ENCODE measurements at places on chromosomes 12 and 14. TPM values are rescaled to one million over a fixed set of nuclear protein-coding genes. Genes with fewer than 3 reads are reported as not detected.

GRCh38 chr12:84730561-84731162, 181.9 kb downstream of the SLC6A15 start:
- no peak for DNase-seq

DNA sequence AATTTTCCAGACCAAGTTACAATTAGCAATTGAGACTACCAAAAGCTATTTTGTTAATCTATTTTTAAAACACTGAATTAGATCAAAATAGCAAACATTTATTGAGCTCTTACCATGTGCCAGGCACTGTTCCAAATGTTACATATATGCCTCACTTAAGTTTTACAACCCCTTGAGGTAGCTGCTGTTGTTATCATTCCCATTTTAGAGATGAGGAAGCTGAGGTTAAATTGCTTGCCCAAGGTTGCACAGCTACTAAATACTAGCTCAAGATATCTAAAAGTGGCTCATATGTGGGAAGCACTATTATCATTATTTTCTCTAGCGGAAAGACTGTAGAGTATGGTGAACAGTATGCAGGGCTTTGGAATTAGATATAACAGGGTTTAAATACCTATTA, 19.5 kb upstream of the NAP1L1 start:
- no peak for DNase-seq

DNA sequence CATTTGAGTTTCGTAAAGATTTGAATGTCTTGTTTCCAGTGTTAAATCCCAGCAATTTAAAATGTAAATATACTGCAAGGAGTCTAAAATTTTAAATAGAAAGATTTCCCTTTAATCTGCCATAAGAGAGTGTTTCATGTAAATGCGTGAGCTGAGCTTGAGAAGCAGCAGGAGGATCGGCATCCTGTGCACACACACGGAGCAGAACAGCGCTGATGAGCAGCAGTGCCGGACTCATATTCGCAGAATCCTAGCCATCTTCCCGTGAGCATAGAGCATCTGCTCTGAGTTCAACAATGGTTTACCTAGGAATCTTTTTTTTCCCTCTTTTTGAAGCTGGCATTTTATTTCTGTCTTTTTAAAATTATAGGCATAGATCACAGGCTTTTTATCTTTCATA, 29.8 kb upstream of the AMN start:
- DNase-seq = no peak

LHX5 gene
- total RNA-seq = not detected

- no peak for DNase-seq
Observed at GRCh38 chr12:77167801-77168200, 102.4 kb upstream of the E2F7 start.

DNA sequence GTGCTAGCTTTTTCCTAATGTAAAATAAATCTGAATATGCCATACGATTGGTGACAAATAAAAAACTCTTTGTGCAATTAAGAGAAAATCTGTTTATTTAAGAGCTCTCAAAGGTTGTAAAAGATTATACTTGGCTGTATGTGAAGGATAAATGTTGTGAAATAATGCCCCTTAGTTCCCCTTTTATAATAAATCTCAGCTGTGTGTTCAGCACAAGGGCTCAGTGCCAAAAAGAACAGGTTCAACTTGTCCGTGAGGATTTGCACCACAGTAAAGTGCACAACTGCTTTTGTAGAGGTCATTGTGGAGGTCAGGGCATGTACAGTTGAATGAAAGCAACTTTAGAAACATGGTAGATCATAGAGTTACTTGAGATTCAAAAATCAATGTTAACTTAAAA, 118.6 kb downstream of the TRMT5 start:
- no peak for DNase-seq

TMEM179 gene
- total RNA-seq = 0.21 TPM

- DNase-seq = no peak
Observed at GRCh38 chr12:66065641-66066136, 64.9 kb downstream of the LLPH start.

GRCh38 chr12:70853326-70853725, 67.2 kb downstream of the PTPRR start:
- no peak for DNase-seq
